ENCODE measurements at places on chromosomes 3 and 15. TPM values are rescaled to one million over a fixed set of nuclear protein-coding genes. Genes with fewer than 3 reads are reported as not detected.

DNA sequence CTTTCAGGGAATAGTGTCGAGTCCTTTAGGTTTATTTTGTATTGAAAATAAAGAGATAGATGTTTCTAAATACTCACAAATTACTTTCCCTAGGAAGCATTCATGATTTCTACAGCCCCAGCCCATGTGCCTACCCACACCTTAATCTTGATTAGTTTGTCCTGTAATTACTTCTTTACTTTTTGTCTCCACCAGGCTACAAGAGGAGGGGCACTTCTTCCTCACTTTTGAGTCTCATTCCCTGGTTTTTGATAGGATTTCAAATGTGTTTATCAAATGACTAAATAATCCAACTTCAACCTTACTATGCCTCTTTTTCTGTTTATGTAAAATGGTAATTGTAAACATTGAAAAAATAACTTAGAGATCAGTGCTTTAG lies 1.8 kb downstream of the PXK start:
- no peak for DNase-seq
- H3K4me1 ChIP-seq: peaks cover 42% of the 10 kb centered on the region
- no peaks in the 10 kb centered on the region for H3K27me3 ChIP-seq
- H3K27ac ChIP-seq: peak overlapping the region; percentile 98
- H3K36me3 ChIP-seq: peaks cover 26% of the 10 kb centered on the region

GRCh38 chr3:183491109-183491922 lies 62.9 kb upstream of the MCF2L2 start:
- no peak overlapping the region for H3K27ac ChIP-seq
- DNase-seq: no peak
- no peaks in the 10 kb centered on the region for H3K4me1 ChIP-seq
- peaks cover 43% of the 10 kb centered on the region for H3K36me3 ChIP-seq
- H3K27me3 ChIP-seq: no peaks in the 10 kb centered on the region

DNA sequence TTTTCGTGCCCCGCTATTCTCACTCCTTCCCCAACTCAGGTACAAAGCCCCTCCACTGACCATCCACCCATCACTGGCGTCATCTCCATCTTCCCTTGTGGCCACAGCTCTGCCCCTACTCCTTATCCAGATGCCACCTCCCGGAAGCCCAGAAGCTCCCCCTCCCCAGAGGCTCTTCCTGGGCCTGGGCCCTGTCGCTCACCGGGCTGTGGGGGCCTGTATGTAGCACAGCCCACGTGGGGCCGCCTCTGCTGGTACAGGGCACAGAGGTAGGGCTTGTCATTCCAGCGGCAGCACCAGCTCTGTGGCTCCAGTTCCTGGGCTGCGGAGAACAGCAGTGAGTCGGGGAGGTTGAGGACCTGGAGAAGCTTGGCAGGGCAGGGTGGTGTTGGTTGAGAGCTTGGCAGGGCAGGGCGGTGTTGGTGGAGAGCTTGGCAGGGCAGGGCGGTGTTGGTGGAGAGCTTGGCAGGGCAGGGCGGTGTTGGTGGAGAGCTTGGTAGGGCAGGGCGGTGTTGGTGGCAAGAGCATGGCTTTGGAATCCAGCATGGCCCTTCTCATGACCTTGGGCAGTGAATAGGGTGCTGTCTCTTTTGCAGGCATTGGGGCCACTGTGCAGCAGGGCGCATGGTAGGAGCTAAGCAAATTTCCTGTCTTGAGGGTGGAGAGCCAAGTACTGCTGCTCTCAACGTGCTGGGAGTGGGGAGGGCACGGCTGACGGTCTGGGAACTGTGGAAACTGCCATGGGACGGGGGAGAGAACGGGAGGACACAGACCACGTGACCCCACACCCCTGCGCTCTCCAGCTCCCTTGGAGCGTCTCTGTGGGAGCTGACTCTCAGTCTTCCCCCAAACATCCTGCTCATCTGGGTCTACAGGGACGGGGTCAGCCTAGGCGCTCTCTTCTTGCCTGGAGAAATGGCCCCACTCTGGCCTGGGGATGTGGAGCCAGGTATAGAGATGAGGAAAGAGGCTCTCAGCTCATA lies 43.4 kb downstream of the MUC20 start:
- no peaks in the 10 kb centered on the region for H3K36me3 ChIP-seq
- peaks cover 3% of the 10 kb centered on the region for H3K4me1 ChIP-seq
- no peak for DNase-seq

TPRG1 gene
- 9.7 TPM for total RNA-seq

DZIP1L gene
- total RNA-seq: 0.05 TPM

GOLGA6B gene
- not detected for total RNA-seq

DNA sequence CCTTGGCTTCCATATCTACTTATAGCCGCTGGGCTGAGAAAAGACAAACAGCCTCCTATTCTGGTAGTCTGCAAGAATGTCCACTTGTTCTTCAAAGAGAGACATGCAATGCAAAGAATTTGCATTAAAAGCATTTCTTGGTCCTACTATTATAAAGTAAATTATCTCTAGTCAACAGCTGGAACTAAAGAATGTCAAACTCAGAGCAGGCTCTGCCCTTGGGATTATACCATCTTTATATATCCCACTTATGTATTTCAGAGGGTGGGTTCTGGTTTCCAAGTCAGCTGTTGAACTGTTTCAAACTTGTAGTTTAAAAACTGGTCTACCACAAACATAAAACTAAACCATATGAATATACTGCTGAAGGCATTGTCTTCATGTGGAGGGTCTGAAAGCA lies 7.0 kb upstream of the ACTC1 start:
- H3K27ac ChIP-seq: no peak overlapping the region
- DNase-seq: no peak
- peaks cover 29% of the 10 kb centered on the region for H3K27me3 ChIP-seq
- H3K4me1 ChIP-seq: no peaks in the 10 kb centered on the region

- DNase-seq: no peak
- peaks cover 20% of the 10 kb centered on the region for H3K27me3 ChIP-seq
- no peaks in the 10 kb centered on the region for H3K36me3 ChIP-seq
- peaks cover 12% of the 10 kb centered on the region for H3K4me1 ChIP-seq
Observed at GRCh38 chr3:12345584-12346494, 57.0 kb downstream of the PPARG start.

CKMT1A gene
- not detected for total RNA-seq

CHRNA5 gene
- 2.1 TPM for total RNA-seq

TRIM42 gene
- not detected for total RNA-seq

GRCh38 chr3:136106101-136106500 lies 90.0 kb downstream of the MSL2 start:
- no peak overlapping the region for H3K27ac ChIP-seq
- no peak overlapping the region for H3K4me3 ChIP-seq
- H3K4me1 ChIP-seq: peaks cover 14% of the 10 kb centered on the region
- no peaks in the 10 kb centered on the region for H3K36me3 ChIP-seq
